CD4-positive, alpha-beta T cell treated with Interleukin-21 for 1 hour (primary cell): ENCODE measurements at places on chromosomes 1 and 21.

DNA sequence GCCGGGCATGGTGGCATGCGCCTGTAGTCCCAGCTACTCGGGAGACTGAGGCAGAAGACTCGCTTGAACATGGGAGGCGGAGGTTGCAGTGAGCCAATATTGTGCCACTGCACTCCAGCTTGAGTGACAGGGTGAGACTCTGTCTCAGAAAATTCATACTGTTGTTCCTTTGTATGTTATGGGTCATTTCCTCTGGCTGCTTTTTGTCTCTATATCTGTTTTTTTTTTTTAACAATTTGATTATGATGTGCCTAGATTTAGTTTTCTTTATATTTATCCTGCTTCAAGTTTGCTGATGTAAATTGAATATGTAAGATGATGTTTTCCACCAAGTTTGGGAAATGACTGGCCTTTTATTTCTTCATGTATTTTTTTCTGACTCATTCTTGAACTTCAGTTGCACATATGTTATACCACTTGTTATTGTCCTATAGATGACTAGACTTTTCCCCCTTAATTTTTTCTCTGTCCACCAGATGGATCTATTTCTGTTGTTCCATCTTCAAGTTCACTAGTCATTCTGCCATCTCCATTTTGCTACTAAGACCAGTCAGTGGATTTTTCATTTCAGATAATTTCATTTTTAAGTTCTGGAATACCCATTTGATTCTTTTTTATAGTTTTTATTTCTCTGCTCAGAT lies 173.5 kb downstream of the GALNT2 start:
- no peak for DNase-seq

DNA sequence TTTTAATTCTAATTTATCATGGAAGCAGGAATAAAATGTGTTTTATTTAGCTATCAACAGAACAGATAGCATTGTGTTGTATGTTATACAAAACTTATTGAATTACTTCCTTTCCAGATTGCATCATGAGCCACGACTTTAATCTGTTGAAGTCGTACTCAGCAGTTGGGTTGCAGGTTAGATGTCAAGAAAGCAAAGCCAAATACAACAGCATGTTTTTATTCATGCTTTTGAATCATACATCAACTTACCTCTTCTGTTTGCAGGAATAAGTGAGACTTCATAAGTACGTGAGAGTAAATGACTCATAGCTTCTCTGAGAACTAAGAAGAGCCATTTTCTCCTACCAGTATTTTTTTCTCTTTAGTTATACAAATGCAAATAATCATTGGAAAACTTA lies 110.8 kb upstream of the ADGRL4 start:
- DNase-seq = no peak

- no peak for DNase-seq
Observed at GRCh38 chr1:179142889-179143299, 61.0 kb downstream of the TOR3A start.

GRCh38 chr1:195866781-195867222 lies 741.4 kb downstream of the KCNT2 start:
- DNase-seq = no peak

DNA sequence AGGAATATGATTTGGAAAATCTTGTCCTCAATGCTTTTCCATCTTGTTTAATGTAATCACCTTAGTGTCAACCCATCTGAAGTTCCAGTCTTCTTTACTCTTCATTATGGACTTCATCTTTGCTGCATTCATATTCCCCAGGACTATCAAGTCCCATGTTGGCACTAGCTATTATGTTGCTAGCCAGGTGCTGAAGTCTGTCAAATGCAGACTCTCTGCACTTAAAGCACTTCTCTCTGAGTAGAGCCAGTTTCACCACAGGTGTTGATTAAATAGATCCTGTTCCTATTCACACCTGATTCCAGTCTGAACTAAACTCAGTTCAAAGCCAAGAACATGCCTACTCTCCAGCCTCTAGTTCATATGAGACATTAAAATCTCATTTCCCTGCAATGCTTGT lies 75.0 kb upstream of the PKN2 start:
- no peak for DNase-seq

DNA sequence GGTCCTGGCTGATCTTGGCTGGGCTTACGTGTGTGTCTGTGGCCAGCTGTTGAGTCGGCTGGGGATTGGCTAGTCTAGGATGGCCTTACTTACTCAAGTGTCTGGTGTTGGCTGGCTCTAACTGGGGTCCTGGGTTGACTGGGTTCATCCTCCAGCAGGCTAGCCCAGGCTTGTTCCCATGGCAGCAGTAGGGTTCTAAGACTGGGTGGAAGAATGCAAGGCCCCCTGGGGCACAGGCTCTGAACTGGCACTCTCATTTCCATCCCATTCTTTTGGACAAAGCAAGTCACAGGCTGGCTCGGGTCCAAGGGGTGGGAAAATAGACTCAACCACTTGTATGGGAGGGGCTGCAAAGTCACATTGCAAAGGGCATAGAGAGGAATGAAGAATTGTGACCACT lies 7.9 kb upstream of the OPRD1 start:
- no peak for DNase-seq

GRCh38 chr1:177873238-177873637 lies 96.6 kb downstream of the SEC16B start:
- no peak for DNase-seq

GRCh38 chr1:100494393-100495084 lies 43.4 kb upstream of the GPR88 start:
- DNase-seq = no peak

- DNase-seq = peak; percentile 75
Observed at GRCh38 chr1:26820784-26821269, 5.7 kb upstream of the ZDHHC18 start.

DNA sequence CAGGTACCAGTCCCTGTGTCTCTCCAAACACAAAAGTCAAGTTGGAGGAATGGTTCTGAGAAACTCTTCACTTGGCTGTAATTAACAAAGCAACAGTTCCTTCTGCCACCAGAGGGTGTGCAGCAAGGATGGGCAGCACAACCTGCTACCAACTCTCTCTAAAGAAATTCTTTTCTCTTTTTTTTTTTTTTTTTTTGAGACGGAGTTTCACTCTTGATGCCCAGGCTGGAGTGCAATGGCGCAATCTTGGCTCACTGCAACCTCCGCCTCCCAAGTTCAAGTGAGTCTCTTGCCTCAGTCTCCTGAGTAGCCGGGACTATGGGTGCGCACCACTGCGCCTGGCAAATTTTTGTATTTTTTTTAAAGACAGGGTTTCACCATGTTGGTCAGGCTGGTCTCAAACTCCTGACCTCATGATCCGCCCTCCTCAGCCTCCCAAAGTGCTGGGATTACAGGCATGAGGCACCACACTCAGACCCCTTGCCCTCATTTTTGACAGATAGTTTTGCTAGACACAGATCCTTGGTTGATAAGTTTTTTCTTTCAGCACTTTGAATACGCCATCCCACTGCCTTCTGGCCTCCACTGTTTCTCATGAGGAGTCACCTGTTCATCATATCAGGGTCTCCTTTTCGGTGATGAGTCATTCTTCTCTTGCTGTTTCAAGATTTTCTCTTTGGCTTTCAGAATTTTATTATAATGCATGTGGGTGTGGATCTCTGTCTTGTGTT lies 12.1 kb upstream of the DEGS1 start:
- peak; percentile 62 for DNase-seq

DNA sequence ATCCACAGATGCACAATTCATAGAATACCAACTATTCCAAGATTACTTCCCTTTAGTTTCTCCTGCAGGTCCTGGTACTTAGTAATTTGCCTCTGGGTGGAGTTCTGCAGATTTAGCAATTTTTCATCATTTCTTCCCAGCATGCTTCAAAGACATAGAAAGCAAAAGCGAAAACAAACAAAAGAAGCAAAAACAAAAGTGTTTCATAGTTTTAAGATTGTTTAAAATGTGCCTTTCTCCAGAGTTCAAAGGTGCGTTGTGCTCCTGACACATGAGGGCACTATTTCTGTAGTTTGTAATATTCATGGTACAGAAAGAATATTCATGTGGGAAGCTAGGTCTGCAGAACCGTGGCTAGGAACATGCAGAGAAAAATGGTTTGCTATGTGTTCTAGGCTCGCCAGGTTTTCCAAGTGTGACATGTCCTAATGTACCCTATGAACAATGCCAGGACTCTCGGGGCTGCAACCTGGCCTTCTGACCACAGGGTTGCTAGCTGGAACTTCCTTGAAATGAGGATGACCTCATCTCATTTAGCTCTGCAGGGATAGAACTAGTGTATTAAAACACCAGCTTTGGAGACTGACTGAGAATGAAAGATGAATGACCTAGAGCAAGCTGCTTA lies 30.0 kb upstream of the RCSD1 start:
- DNase-seq = peak; percentile 77

- peak; percentile 50 for DNase-seq
Observed at GRCh38 chr21:36135391-36136102, 668 bp downstream of the CBR3 start.

GRCh38 chr1:14567056-14567455 lies 31.4 kb upstream of the KAZN start:
- DNase-seq = no peak

- no peak for DNase-seq
Observed at GRCh38 chr21:15018382-15018781, 46.4 kb downstream of the NRIP1 start.

- DNase-seq = no peak
Observed at GRCh38 chr1:176694713-176695112, 231.7 kb downstream of the PAPPA2 start.

GRCh38 chr1:30418061-30418938 lies 305.1 kb downstream of the MATN1 start:
- DNase-seq = no peak

- DNase-seq = no peak
Observed at GRCh38 chr1:16981269-16981849, 939 bp upstream of the MFAP2 start.

- DNase-seq = no peak
Observed at GRCh38 chr1:25809929-25810328, 9.8 kb upstream of the MTFR1L start.

GRCh38 chr1:16438924-16439323 lies 1.6 kb upstream of the NECAP2 start:
- no peak for DNase-seq

DNA sequence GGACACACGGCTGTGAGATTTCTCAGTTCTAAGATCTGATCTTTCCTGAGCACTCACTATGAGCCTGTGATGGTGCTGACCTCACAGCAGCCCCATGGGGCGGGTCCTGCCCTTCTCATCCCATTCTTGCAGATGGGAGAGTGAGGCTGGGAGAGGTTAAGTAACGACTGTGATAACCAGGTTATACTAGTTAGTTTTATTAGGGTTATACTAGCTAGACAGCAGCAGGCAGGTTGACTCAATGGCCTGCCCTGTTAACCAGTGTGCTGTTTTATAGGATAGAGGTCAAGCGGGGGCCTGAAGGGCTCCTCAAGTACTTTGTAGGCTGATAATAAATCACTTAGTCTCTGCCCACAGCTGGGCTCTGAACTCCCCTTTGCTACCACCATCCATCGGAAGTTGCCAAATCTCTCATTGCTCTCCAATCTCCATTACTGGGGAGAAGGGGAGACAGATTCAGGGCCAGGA lies 4.8 kb downstream of the CNTN2 start:
- no peak for DNase-seq

DNA sequence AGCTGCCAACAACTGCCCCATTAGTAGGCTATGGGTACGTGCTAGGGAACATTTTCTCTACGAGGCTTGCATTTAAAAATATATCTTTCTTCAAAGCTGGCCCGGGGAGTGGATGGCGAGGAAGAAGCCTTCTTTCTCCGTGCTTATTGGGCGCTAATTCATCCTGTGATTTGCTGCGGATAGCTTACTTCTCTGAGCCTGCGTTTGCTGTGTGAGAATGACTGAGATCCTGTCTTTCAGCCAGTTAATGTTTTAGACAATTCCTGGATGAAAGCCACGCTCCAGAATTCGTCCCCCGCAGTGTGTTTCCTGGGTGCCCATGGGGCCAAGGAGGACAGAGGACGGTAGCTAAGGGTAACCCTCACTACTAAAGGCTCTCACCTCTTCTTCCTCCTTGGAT lies 57.8 kb upstream of the TARBP1 start:
- DNase-seq = no peak

DNA sequence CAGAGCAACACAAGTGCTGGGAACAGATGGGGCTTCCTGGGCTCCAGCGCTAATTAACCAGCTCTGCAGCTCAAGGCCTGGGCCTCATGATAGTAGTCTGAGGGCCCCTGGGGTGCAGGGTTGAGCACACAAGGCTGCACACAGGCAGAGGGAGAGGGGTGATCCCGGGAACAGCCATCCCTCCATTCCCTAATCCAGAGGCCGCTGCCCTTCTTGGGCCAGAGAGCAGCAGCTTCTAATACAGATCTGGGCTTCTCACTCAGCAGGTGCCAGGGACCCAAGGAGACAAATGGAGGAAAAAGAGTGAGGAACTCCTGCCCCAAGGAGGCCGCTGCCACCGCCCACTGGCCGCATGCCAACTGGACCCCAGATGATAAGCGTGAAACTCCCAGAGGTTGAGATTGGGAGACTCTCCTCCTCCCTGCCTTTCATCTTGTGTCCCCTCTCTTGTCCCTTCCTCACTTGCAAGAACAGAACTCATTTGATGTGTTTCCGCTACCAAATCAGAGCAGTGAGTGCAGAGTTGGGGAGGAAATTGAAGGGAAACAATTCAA lies 58.0 kb upstream of the IFNAR2 start:
- no peak for DNase-seq

DNA sequence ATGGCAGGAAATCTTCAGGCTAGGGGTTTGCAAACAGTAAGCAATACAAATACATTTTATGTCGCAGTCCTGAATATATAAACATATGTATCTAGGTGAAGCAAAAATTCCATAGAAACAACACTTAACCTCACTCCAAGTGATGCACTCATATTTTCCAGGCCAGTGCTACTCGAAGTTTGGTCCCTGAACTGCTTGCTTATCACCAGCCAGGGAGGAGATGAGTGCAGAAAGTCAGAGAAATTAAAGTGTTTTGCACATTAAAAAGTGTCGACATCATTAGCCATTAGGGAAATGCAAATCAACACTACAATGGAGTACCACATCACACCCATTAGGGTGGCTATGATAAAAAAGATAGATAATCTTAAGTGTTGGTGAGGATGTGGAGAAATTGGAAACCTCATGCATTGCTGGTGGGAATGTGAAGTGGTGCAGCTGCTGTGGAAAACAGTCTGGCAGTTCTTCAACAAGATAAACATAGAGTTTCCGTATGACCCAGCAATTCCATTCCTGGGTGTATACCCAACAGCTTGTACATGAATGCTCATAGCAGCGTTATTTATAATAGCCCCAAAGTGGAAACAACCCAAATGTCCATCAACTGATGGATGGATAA lies 70.5 kb upstream of the CSF1 start:
- no peak for DNase-seq

- DNase-seq = peak; percentile 57
Observed at GRCh38 chr1:235105051-235106043, 23.3 kb downstream of the TOMM20 start.
